ENCODE measurements at places on chromosomes 12 and 14.

GRCh38 chr12:121992059-121992879 lies 29.4 kb upstream of the BCL7A start:
- peak; percentile 59 for DNase-seq

DNA sequence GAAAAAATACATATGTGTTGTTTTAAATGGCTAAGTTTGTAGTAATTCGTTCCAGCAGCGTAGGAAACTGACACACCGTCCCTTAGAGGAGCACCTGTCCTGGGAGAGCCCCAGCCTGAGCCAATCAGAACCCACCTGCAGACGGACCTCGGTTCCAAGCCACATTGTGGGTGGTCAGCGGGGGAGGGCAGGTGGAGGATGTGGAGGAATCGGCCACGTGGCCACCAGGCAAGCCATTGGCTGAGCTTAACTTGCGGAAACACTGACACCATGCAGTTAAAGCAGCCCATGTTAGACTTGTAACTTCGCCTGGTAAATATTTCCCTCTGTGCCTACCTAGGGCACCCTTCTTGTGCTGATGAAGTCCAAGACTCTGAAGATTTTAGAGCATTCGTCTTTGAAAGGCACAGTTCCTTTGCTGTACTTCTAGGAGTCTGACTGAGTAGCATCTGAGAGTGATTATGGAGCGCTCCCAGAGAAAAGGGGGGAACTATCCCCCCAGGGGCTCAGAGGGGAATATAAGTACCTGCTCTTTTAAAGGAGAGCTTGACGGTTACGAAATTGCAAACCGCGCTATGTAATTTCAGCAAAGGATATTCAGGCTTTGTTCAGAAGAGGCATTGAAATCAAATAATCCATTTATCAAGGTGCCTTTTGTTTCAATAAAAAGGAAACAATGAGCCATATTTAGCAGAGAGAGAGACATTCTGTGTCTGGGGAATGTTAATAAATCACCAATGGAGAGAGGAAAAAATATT lies 135.7 kb downstream of the TMEM132C start:
- DNase-seq = no peak

DNA sequence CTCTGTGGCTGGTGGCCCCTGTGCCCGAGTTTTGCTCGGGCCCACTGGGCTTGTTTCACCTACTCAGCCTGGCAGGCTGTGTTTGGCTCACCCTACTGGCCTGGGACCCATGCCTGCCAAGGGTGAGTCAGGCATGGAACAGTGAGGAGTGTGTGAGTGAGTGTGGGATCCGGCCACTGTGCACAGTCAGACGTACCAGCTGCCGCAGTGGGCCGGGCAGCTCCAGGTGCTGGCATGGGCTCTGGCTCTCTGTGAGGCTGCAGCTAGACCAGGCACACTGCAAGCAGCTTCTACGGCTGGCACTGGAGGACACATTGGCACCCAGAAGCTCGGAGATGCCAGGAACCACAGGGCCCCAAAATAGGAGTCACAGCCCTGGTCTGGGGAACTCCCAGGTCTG lies 40.6 kb downstream of the HSD17B6 start:
- DNase-seq = no peak

DNA sequence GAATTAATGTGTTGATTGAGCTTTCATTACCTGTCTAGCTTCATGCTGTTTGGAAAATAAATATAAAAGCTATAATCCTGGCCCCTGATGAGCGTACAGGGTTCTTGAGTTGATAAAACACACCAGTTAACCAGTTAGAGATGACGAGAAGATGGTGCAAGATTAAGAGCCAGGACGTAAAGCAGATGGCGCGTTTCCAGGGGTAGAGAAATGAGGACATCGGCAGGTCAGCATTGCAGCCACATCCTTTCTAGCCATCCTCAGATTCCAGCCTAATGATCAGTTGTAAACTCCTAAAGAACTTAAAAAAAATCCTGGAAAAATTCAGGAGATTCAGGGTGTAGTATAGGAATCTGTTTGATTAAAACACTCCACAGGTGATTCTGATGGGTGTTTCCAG lies 203.7 kb downstream of the CACNA1C start:
- DNase-seq = no peak

DNA sequence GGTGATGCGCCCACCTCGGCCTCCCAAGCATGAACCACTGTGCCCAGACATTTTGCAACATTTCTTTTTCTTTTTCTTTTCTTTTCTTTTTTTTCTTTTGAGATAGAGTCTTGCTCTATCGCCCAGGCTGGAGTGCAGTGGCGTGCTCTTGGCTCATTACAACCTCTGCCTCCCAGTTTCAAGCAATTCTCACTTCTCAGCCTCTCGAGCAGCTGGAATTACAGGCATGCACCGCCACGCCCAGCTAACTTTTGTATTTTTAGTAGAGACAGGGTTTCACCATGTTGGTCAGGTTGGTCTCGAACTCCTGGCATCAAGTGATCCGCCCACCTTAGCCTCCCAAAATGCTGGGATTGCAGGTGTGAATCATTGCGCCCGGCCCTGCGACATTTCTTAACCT lies 7.6 kb upstream of the CDC42BPB start:
- peak; percentile 10 for DNase-seq

DNA sequence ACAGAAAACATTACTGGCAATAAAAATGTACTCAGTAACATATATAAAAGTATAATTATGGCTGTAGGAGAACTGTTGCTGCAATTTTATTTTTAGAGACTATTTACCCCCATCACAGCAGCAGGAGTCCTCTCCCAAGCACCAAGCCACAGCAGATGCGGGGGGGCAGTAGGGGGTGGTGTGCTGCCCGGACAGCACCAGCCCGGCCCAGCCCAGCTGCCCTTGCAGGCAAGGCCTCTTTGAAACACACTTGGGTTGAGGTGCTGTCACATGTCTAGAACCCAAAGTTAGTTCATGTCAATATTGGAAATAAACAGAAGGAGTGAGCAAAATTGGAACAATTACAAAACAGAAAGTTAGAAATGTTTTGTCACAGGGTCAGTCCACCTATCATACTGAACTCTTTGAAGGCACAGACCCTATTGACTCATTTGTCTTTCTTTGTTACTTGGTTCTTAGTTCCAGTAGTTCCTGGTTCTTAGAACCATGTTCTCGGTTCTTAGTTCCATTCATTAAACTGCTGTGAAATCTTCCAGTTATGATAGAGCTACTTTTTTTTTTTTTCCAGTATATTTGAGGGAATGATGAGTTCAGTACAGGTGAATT lies 22.7 kb downstream of the CCNK start:
- DNase-seq = no peak

- DNase-seq = no peak
Measured at GRCh38 chr14:65002586-65003210, 16.0 kb downstream of the FNTB start.

DNA sequence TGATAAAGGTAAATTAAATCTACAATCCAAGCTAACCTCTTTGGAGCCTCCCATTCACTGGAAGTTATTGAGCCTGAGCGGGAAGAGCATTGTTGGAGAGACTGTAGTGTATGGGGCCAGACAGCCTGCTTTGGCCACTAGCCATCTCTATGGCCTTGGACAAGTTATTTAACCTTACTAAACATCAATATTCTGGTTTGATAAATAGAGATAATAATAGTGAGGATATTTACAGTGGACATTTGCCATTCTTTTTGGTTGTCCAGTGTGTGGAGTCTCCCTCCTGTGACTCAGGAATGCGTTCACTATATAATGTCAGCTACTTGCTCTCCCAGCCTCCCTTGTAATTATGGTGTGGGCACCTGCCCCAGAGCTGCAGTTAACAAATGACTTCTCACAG lies 216.1 kb downstream of the SLC38A4 start:
- DNase-seq = no peak

GRCh38 chr14:69685716-69686115 lies 74.3 kb downstream of the SUSD6 start:
- DNase-seq = peak; percentile 66

GRCh38 chr14:74867673-74868072 lies 8.3 kb downstream of the PROX2 start:
- DNase-seq = no peak

GRCh38 chr12:117820216-117820907 lies 148.4 kb downstream of the KSR2 start:
- no peak for DNase-seq

DNA sequence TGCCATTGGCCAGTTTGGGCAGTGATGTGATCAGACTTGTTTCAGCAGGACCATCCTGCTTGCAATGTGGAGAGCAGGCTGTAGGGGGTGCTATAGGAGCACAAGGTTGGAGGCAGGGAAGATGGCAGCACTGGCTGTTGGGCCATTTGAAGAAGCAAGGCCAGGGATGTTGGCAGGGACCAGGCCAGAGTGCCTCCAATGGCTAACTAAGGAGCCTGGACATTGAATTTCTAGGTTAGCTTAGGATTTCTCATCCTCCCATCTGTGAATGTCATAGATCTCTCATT lies 23.5 kb downstream of the FGF23 start:
- DNase-seq = no peak

DNA sequence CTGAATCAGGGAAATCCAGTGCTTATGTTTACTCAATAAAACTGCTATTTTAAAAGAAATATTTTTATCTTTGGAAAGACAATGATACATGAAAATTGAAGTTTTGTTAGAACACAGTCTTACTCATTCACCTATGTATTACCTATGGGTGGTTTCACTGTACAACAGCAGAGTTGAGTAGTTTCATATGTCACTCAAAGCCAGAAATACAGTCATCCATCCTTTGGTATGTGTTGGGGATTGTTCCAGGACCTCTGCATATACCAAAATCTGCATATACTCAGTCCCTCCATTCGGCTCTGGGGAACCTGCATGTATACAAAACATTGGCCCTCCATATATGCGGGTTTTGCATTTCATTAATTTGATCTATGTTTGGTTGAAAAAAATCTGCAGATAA lies 190.6 kb downstream of the GPHN start:
- DNase-seq = no peak

DNA sequence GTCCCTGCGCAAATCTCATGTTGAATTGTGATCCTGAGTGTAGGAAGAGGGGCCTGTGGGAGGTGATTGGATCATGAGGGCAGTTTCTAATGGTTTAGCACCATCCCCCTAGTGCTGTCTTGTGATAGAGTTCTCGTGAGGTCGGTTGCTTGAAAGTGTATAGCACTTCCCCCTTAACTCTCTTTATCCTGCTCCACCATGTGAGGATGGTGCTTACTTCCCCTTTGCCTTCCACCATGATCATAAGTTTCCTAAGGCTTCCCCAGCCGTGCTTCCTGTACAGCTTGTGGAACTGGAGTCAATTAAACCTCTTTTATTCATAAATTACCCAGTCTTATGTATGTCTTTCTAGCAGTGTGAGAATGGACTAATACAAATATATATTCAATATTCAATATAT lies 303.7 kb upstream of the SEL1L start:
- no peak for DNase-seq

DNA sequence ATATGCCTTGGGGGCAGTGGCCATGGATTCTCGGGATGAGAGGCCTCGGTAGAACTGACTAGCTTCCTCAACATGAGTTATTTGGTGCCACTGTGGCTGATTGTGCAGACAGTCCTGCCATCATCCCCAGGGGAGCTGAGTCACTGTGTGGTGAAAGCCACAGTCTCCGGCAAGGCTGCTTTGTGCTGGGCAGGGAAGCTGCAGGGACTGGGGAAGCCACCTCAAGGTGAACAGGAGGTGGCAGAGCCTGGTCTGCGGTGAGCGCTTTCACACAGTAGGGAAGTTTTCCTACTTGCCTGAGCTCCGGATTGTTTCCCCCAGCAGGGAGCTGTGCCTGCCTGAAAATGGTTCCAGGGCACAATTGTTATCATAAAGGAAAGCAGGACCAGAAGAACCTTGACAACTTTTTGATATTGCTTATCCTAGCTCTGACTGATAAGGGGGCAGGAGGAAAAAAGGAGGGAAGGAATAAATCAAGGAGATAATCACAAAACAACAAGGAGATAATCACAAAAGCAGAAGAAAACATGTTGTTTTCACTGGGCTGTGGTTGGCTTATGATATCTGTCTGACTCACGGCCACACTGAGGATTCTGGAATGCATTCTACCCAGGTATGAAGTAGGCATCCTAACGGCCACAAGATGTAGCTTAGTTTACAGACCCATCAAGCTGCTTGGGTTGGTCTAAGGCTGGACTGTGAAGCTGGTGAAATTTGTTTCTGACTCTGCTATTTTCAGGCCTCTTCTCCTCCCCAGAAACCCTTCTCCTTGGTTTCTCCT lies 32.2 kb upstream of the GNG2 start:
- no peak for DNase-seq

- no peak for DNase-seq
Measured at GRCh38 chr14:105069522-105069870, 4.3 kb upstream of the GPR132 start.

- no peak for DNase-seq
Measured at GRCh38 chr12:26188641-26189040, 6.7 kb upstream of the SSPN start.

GRCh38 chr12:91877022-91877421 lies 268.6 kb downstream of the BTG1 start:
- DNase-seq = no peak

DNA sequence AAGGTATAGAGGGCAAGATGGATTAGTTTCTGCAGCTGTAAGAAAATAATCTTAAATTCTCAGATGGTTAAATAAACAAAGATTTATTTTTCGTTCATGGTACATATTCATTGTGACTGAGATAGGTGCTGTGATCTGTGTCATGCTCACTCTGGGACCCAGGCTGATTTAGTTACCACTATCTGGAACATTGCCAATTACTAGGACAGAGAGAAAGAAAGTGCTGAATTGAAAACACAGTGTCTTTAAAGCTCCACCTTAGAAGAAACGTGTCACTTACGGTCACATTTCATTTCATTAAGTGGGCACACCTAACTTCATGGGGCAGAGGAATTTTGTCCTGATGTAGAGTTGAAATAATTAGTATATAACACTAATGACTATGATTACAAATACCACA lies 430.0 kb downstream of the CCDC91 start:
- no peak for DNase-seq

DNA sequence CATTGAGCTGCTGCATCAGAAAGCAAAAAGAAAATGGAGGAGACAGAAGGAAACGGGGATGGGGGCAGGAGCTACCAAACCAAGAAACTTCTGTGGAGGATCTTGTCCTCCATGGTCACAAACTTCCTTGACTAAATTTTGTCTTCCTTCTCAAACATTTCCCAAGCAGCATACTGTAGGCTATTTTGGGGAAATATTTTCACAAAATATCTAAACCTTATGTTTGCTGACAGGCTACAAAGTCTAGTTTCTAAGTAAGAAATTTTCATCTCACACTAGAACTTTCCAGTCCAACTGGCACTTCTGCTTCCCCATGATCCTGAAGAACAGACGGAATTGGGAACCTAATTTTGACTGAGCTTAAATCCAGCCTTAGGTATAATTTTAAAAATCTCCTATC lies 552.0 kb downstream of the SNAPC1 start:
- DNase-seq = no peak

DNA sequence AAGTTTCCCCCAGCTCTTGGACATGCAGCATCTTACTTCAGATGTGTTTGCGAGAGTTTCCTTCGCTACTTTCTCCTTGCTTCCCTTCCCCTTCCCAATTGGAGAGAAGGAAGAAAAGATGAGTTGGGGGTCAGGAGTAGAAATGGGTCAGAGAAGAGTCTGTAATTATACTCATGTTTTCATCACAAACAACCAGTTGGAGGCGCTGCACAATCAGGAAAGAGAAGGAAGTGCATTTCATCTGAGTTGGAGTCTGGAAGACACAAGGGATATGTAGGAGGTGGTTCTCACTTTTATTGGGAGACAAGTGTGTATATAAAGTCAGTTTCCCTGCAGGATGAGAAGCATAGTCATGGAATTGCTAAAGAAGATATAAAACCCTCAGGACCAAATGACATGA lies 31.3 kb upstream of the VSX2 start:
- DNase-seq = no peak

Data from breast epithelium (tissue), 4 donors.